Activated CD8-positive, alpha-beta T cell treated with anti-CD3 and anti-CD28 coated beads for 36 hours (primary cell): ENCODE measurements at places on chromosomes 2 and 18. TPM values are rescaled to one million over a fixed set of nuclear protein-coding genes. Genes with fewer than 3 reads are reported as not detected.

The TMEM182 gene
- total RNA-seq = 4.4 TPM

The UCN gene
- 2.7 TPM for total RNA-seq

The CD226 gene
- total RNA-seq = 41.5 TPM

The PRKAG3 gene
- total RNA-seq = not detected

The STK17B gene
- total RNA-seq = 237 TPM

- DNase-seq = no peak
Observed at GRCh38 chr2:203743441-203743981, 37.1 kb downstream of the CD28 start.

GRCh38 chr18:35051641-35052377 is 10.6 kb downstream of the MAPRE2 start:
- no peak for DNase-seq

DNA sequence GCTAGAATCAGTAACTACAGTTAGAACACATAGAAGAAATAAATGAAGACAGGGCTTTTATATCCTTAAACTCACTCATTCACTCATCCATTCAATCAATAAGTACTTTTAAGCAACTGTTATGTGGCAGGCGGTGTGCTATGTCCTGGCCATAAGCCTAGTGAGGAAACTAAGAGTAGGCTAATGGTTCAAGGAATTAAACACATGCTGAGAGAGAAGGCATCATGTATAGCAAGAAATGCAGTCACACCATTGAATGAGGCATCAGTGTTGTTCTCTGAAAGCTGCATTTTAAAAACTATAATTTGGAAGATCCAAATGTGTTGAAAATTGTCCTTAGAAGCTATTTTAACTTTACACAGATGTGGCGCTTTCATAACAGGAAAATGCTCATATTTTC is 86.5 kb upstream of the DTNA start:
- DNase-seq = no peak

DNA sequence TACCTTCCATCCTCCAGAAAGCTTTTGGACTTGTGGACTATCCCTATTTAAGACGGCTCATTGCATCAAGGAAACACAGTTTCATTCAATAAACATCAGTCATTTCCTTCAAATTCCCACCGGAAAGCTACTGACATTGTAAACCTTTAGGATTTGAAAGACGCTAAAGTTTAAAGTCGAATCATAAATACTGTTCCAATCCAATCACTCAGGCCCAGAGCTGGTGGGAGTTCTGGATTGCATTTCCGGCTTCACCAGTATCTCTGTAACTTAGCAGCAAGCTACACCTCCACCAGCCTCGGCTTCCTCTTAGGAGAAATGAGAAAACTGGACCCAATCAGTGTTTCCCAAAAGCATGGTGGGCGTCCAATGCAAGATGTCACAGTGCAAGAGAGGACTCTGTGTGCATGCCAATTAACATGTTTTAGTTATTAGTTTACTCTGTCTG is 1.6 kb downstream of the WDFY1 start:
- DNase-seq = no peak

GRCh38 chr2:44943693-44944101 is 2.2 kb downstream of the SIX3 start:
- DNase-seq = no peak

GRCh38 chr18:62196980-62197379 is 9.9 kb downstream of the RELCH start:
- DNase-seq = no peak
